ENCODE measurements at places on chromosomes 6 and 20.

GRCh38 chr6:165484178-165484889 is 174.9 kb upstream of the C6orf118 start:
- DNase-seq = no peak

- no peak for DNase-seq
These were observed 259.4 kb downstream of the GJA1 start for GRCh38 chr6:121694801-121695251.

DNA sequence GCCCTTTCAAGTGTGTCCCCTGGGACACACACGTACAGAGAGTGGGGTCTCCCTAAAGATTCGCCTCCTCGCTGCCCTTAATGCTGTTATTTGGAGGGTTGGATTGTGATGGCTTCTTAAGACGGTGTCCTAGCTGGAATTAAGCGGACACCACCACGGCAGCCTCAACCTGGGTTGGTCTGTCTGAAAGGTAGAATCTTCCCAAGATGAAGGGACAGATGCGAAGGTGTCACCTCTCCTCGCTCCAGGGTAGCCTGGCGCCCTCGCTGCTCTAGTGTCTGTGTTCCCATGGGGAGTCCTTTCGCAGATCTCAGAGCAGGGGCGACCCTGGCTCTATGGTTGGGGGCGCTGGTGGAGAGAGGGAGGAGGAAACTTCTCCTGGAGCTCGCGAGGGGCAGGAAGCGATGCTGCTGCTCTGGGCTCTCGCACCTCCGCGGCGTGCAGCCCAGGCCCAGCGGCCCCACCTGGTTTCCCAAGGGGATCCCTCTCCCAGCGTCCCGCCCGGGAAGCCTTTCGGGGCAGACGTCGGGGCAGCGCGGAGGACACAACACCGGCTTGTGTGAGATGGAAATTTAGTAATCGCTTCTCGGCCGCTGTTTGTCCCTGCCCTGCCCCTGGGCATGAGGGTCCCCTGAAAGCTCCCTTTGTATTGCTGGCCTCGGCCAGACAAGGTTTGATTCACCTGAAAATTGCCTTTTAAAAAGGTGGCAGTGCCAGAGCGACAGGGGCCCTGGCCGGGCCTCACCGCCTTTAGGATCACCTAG is 1.7 kb downstream of the RSPO3 start:
- DNase-seq = no peak

GRCh38 chr6:24051942-24052589 is 73.9 kb upstream of the NRSN1 start:
- no peak for DNase-seq

DNA sequence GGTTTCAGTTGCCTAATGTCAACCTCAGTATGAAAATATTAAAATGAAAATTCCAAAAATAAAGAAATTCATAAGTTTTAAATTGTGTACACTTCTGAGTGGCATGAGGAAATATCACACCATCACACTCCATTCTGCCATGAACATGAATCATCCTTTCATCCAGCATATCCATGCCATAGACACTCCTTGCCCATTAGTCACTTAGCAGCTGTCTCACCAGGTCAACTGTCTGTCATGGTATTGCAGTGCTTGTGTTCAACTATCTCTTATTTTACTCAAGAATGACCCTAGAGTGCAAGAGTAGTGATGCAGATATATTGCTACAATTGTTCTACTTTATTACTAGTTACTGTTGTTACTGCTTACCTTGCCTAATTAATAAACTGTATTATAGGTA is 712.4 kb downstream of the EPHA7 start:
- DNase-seq = no peak

- DNase-seq = no peak
These were observed 172.8 kb downstream of the KLHL32 start for GRCh38 chr6:97097068-97098047.

DNA sequence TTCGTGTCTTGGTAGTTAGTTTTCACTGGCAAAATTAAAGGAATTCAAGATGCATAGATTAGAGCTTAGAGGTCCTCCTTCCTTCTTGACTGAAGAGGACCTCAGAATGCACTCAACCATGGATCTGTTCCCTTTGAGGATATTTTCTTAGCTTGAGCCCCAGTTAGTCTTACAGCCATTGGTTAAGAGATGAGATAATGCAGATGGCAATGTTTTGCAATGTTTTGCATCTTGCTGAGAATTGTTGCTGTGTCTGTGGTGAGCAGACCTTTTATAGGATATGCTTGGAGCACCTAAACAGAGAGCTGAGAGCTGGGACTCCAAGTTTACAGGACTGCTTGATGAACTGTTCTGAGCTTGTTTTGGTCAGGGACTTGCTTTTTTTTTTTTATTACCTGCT is 107.5 kb downstream of the TMEM170B start:
- DNase-seq = no peak

DNA sequence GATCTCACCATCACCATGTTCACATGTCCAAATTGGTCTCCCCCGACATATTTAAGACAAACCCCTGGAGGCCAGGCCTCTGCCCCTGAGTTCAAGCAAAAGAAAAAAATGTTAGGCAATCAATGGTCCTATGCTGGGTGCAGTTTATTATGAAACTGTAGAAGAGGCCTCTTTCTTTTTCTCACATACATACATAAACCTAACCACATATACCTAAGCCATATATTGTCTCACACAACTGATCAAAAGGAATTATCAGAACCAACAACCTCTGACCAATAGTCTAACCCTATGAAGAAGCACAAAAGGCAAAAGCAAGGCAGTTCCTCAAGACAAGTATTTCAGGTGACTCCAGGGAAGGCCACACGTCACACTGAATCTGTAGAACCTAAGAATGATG is 49.9 kb downstream of the ILRUN start:
- DNase-seq = no peak

DNA sequence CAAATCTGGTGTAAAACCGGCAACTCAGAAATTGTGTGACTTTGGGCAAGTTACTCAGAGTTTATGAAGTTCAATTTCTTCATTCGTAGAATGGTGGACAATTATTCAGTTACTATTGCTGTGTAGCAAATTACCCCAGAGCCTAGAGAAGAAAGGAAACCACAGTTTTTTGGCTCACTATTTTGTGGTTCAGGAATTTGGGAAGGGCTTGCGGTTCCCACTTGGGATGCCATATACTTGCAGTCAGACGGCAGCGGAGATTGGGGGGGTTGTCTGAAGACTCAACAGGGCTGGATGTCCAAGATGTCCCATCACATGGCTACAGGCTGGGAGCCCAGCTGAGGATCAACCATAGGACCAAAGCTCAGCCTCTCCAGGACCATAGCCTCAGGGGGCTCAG is 108.1 kb downstream of the PCSK2 start:
- DNase-seq = no peak

DNA sequence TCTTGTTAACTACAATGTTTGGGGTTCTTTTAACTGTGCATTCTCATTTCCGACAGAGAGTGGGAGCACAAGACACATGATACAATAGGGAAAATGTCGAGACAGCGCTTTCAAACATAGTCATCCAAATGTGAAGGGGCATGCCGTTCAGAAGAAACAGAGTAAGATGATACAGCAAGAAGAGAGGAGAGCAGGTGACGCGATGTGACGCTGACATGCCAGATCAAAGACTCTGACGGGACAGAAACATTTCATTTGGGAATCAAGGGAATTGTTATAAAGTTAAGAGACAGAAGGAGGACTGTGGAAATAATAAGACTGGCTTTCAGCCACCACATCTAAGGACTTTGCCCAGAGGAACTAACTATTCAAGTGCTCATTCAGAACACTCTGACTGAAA is 117.4 kb downstream of the FAXC start:
- DNase-seq = no peak

DNA sequence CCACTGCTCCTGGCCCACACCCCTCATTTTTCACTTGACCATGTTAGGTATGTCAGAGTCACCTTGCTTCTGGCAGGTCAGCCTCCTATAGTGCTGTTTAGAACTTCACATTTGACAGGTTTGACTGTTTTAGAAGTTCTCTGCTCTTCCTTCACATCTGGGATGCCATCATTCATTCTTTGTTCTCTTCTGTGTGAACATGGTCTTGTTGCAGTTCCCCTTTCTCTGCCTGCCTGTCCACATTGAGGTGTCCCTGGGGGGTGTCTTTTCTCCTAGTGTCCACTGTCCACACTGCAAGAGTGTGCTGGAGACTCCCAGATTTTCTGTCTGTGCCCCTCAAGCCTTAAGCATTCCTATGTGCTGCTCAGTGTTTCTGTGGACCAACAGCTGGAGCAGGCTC is 89.5 kb downstream of the JARID2 start:
- DNase-seq = no peak

GRCh38 chr6:16409531-16410441 is 171.4 kb downstream of the GMPR start:
- DNase-seq = peak; percentile 11

GRCh38 chr20:11091511-11091910 is 417.7 kb upstream of the JAG1 start:
- DNase-seq = no peak

- no peak for DNase-seq
These were observed 33.9 kb upstream of the SGK1 start for GRCh38 chr6:134351615-134352474.

GRCh38 chr20:46872328-46873211 is 22.1 kb upstream of the EYA2 start:
- DNase-seq = no peak

- no peak for DNase-seq
These were observed 637.8 kb upstream of the EYS start for GRCh38 chr6:66344796-66345195.

DNA sequence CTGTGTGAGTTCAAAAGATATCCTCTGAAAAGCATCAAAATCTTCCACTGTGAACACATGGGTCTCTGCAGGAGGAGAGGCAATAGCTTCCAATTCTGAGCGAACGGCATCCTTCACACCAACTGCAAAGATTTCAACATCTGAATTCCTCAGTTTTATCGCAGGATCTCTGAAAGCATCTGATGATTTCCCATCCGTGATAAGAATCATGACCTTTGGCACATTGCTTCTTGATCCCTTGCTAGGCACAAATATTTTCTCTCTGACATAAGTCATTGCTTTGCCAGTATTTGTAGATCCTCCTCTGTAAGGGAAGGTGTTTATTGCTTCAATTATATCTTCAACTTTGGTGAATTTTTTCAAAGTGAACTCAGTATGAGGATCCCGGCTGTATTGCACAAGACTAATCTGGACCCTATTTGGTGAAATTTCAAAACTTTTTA is 22.7 kb downstream of the COL12A1 start:
- no peak for DNase-seq

DNA sequence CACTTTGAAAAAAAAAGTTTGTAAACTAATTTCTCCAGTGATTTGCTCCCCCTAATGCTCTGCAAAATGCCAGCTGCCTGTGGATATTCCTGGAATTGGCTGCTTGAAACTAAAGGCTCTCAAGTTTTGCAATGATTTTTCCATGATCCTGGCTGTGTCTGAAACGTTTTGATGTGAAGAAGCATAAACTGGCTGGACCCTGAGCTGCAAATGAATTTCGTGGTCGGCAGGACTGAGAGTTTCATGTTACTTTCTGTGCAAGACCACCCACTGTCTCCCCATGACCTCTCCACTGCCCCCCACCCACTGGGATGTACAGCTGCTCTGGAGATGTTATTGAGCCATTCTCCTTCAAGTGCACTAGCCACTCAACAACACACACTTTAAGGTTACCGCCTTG is 171.3 kb upstream of the SSTR4 start:
- DNase-seq = no peak

DNA sequence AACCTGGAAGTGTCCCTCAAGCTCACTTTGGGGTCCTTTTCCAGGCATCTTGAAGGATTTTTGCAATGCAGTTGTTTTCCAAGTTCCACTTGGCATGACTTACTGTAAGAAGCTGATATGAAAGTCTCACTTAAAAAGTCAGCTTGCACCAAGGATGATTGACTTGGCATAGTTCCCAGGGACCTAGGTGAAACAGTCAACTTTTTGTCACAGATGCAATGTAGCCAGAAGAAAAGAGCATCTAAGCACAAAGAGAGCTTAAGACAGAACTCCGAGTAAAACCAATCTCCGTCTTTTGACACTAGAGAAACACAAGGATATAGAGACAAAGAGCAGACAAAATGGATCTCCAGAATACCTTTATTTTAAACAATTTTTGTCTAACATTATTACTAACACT is 2.6 kb upstream of the ZSCAN12 start:
- DNase-seq = no peak
